ENCODE measurements at places on chromosomes 1 and 21.

GRCh38 chr1:27659497-27660299 lies 12.3 kb downstream of the IFI6 start:
- DNase-seq = peak; percentile 96

- no peak for DNase-seq
Measured at GRCh38 chr1:48930011-48930410, 153.3 kb upstream of the BEND5 start.

DNA sequence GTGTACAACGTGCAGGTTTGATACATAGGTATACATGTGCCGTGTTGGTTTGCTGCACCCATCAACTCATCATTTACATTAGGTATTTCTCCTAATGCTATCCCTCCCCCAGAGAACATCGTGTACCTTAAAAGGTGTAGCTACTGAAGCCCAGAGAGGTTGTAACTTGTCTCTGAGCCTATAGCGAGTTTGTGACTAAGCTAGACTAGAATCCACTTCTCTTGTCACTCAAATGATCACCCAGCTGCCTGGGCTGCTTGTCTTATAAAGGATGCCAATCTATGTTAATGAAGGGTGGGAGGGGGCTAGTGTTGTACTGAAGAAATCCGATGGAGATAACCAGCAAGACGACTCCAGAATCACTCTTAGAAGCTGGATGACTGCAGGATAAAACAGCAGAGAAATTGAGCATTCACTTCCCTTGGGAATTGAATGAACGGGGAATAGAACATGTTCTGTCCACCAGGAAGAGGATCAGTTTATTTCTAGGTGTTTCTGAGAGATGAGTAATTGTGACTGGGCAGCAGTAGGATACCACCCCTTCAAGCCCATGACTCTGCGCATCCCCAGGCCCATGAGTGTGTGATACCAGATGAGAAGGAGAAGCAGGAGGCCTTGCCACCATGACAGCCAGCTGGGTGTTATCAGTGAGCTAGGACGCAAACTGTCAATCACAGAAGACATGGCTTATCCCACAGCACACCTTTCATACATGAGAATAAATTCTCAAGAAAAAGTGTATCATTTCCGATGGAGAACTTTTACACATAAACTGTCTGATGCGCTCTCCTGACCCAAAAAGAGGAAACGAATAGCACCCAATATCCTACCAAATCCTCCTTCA lies 390.4 kb downstream of the NTNG1 start:
- DNase-seq = no peak

DNA sequence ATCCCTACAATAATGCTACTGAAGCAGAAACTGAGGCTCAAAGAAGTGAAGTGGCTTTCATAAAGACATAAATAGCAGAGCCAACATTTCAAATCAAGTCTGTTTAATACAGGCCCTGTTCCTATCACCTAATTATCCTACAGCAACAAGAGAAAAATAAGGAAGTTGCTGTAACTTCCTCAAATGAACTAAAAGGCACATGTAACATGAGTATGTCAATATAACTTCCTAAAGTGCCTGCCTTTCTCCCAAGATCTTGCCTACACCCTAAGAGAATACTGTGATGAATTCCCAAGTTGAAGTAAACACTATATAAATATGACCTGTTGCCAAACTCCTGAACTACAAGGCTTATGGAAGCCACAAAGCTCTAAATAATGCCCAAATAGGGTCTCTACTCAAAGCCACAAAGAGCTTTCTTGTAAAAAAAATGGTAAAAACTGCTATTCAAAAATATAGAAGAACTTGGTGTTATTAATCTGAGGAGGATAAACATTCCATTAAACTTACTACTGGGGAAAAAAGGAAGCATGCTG lies 8.6 kb downstream of the BEND5 start:
- no peak for DNase-seq

GRCh38 chr1:65904681-65905083 lies 112.0 kb downstream of the PDE4B start:
- DNase-seq = no peak

Data from WTC11 (cell line).